ENCODE measurements at places on chromosomes 3 and 15.

GRCh38 chr3:120875989-120876388 lies 32.0 kb upstream of the STXBP5L start:
- DNase-seq: no peak

DNA sequence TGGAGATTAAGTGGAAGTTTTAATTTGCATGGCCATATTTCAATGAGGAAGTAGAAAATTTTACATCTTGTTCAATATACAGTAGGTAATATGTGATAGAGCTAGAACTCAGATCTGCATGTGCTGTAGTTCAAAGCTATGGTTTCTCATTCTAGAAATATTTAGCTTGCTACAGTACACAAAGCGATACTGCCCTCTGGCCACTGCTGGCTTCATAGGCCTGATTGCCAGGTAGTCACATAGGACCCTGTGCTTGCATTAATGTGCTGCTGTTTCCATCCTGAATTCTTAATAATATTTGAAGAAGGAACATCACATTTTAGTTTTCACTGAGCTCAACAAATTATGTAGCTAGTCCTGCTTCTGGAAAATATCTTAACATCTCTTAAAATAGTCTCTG lies 87.0 kb downstream of the PLSCR2 start:
- no peak for DNase-seq

DNA sequence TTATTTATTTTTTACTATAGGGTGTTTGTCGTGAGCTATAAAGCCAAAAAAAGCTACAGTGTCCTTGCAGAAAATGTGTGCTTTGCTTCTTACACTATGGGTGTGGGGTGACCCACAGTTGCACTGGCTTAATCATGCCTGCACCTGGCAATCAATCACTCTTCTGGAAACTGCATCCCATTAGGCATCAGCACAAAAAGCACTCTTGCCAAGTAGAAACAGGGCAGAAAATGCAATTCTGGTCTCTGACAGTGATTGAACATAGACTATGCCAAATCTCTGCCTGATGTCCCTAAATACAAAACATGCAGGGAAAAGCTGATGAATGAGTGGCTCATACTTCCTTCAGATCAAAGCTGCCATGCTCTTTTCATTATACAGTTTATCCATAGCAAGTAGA lies 30.4 kb upstream of the PLAAT1 start:
- DNase-seq: no peak

DNA sequence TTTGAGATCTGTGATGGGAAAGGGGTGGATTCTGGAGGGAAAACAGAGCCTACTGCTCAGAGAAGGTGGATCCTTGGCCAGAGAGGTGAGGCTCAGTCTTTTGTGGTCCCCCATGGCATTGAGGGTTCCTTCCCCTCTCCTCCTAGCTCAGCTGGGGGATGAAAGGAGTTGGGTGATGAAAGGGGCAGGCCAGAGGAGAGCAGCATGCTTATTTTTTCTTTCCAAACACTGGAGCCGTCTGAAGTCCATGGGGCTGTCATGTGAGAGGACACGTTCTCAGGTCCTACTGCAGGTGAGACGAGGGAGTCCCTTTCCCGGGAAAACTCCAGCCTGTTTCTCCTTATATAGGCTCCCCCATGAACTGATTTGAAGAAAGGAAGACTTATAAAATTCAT lies 71.4 kb downstream of the SCN5A start:
- no peak for DNase-seq

GRCh38 chr3:64380546-64380945 lies 155.3 kb upstream of the PRICKLE2 start:
- DNase-seq: no peak

Data from thymus (tissue), 14 donors.